Activated CD4-positive, CD25-positive, alpha-beta regulatory T cell treated with anti-CD3 and anti-CD28 coated beads, Interleukin-2, amount 50 U/mL, for 16 hours (primary cell): ENCODE measurements at places on chromosomes 7 and 10.

GRCh38 chr7:81187753-81188152, 268.9 kb upstream of the SEMA3C start:
- no peak for DNase-seq

DNA sequence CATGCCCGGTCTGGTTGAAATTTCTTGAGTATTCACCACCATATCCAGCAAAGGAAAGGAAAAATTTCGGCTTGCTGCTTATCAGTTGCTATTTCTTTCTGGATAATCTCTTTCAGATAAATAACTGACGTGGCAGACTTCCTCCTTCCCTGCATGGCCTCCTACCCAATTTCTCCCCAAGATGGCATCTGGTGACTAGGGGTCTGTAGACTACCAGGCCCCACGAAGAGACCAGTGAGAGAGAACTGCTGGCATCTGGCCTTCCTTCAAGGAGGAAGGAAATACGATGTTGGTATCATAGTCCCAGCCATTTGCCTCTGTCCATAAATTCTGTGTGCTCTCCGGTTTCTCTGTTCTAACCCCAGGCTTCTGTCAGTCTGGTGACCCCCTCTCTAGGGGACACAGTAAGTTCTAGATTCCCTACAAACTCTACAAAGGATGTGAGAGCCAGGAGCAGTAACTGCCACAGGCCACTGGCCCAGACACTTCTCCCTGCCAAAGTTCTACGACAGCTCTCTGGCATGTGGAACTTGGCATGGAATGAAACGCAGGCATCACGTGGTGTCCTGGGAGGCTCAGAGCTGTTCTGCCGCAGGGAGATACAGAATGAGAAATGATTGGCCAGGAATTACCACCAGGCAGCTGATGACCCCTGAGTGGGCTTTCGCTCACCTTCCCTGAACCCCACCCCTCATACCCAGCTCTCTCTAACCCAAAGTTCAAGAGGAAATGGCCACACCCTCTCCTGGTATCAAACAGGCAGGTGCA, 30.0 kb upstream of the MSRB2 start:
- DNase-seq: no peak

DNA sequence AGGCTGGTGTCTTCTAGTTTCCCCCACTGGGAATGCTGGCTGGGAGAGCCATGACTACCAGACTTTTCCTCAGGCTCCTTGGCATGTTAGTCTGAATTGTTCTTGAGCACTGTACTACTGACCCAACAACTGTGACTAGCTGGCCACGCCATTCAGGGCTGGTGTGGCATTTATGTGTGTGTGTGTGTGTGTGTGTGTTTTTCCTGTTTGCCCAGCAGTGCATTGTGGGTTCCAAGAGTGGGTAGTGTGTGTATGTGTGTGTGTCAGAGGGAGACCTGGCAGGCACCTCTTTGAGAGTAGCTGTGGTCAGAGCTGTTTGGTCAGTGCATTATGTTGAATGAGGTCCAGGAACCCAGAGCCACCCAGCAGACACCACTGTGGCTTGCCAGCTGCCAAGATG, 9.2 kb downstream of the PCBD1 start:
- DNase-seq: no peak

GRCh38 chr7:121562259-121562658, 166.2 kb upstream of the FAM3C start:
- DNase-seq: no peak

DNA sequence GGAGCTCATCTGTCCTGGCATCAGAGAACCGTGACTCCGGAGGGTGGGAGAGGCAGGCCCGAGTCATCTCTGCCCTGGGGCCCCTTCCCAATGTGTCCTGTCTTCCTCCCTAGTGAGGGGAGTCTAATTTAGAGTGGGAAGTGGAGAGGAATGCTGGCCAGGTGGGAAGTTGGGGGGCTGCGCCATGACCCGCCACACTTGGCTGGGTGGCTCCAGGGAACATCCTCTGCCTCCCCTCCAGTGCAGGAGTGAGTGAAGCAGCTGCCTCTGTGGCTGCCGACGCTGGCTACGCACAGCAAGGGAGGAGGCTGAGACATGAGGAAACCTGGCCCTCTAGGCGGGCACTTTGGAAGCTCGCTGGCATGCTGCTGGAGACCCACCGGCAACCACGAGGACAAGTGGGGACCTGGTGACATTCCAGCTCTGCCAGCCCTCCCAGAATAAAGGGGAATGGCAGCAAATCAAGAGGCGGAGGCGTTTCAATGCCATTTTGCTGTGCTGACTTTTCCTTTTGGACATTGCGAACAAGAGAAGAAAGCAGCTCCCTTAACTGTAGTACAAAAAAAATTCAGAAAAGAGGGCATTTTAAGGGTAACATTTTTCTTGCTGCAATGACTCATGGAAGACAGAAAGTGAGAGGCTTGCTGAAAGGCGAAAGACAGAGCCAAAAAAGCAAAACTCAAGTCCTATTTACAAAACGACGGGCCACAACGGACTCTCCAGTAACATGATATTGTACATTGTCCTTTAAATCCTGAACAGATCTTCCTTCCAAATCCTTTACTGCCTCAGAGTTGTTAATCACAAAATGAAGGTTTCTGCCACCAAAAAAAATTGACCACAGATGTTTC, 121.2 kb upstream of the PITRM1 start:
- DNase-seq: no peak

GRCh38 chr10:76115471-76116155, 684.2 kb downstream of the LRMDA start:
- no peak for DNase-seq

- DNase-seq: no peak
Observed at GRCh38 chr7:90579181-90579688, 16.9 kb upstream of the CDK14 start.

DNA sequence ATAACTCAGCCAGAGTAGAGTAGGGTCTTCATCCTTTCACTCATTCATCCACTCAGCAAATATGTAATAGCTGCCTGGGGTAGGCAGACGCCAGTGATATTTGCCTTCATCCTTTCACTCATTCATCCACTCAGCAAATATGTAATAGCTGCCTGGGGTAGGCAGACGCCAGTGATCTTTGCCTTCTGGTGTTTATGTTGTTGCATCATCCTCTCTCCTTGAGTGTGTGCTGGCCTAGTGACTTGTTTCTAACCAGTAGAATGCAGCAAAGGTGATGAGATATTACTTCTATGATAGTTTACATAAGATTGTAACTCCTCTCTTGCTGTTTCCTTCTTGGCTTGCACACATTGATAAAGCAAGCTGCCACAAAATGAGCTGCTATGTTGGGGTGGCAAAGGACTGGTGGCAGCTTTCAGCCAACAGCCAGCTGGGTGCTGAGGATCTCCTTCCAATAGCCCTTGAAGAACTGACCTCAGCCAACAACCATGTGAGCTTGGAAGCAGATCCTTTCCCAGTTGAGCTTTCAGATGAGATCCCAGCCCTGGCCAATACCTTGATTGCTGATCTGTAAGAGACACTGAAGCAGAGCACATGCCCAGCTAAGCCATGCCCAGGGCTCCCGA, 23.2 kb upstream of the MTPN start:
- DNase-seq: no peak

DNA sequence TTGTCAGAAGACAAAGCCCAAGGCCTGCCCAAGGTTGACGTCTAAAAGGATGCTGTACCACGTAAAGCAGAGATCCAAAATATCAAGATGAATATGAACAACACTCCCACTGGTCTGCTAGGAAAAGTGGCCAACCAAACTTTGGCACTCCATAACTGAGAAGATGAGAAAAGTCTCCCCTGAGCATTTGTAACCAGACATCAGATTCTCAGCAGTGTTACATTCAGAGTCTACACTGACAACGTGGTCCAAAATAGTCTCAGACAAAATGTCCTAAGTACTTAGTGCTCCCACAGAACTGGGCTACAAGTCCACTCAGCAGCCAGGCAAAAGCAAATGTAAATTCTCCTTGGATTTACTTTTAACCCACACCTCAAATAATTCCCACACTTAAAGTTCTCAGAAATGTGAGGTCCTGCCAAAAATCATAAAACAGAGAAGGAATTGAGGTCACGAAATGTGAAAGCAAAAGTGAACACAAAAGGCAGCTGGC, 185.1 kb upstream of the NOBOX start:
- no peak for DNase-seq

DNA sequence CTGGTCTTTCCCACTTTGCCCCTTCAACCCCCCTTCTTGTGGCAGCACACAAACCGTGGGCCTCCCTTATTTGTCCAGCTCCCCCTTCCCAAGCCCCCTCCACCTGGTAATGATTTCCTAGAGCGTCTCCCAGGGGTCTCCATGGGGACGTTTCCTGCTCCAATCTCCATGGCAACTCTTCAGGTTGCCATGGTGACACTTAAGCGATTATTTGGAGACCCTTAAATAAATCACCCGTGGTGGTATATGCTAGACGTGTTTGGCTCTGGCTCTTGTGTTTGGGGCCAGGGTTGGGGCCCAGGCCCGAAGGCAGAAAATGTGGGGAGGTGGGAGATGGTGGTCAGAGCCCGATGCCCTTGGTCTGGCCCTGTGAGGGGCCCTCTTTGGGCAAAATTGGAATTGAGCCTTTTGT, 41.1 kb upstream of the DLG5 start:
- DNase-seq: no peak

DNA sequence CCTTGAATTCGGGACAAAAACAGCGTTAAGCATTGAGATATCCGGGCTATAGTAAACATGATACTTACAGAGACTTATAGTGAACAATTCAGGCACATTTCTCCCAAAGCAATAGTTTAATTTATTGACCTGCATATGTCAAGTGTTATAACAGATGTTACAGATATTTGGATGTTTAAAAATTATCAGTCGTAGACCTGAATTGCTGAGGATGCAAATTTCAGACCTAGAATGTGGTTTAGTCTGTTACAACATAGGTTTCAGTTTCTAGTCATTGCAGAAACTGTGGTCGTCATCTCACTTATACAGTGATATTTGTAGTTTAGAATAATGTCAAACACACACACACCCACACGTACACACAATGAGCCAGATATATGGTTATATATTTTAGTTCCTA, 85.2 kb downstream of the VTI1A start:
- no peak for DNase-seq

DNA sequence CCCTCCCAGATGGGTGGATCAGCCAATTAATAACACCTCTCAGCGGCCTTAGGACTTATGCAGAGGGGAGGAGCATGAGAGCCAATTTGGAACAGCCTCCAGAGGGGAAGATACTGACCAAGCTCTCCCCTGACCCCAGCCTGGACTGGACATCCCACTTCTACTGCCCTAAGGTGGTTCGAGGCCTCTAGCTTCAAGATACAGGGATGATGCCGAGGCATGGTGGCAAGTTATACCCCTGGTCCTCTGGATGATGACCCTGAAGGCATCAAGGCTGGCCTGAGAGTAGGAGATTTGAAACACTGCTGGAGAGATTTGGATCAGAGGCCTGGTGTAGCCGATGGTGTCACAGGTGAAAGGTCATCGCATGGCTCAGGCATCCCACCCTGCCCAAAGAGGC, 3.2 kb downstream of the CDH23 start:
- no peak for DNase-seq

DNA sequence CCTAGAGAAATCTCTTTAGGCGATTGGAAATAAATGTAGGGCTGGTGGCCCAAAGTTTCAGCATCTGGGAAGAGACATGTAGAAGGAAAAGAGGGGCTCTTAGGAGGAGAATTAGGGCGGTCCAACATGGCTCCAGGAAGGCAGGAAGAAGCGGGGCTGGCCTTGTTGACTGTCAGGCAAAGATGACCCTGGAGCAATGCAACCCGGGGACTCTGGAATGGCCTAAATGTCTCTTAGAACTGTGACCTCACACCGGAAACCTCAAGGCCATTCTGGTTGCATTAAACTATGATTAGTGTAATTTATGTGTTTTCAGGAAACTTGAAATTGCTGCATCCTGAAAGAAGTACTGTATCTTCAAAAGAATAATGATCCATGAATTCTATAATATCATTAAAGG, 66.8 kb downstream of the NRP1 start:
- DNase-seq: no peak

GRCh38 chr7:98870121-98870651, 372 bp upstream of the TMEM130 start:
- DNase-seq: no peak

- no peak for DNase-seq
Observed at GRCh38 chr10:44465401-44466115, 80.7 kb upstream of the CXCL12 start.

GRCh38 chr7:81285142-81285871, 366.5 kb upstream of the SEMA3C start:
- DNase-seq: no peak

DNA sequence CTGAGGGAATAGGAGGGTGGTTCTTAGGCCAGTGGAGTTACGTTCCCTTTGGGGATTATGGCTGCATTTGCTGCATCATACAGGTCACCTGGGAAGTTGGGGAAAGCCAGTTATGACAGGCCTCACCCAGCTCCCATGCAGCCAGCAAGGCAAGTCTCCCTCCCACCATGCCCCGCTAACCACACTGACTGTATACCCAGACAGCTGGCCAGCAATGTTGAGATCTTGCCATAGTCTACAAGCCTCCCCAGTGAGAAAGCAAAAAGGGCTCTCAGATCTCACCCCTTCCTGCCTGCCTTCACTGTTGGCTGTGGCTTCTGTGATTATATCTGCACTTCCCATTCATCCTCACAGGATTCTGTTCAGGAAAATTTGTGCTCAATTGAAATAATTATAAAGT, 133.3 kb upstream of the HGF start:
- no peak for DNase-seq

GRCh38 chr10:89343089-89343767, 15.4 kb downstream of the IFIT3 start:
- no peak for DNase-seq

GRCh38 chr10:32771217-32771616, 186.8 kb downstream of the ITGB1 start:
- no peak for DNase-seq

DNA sequence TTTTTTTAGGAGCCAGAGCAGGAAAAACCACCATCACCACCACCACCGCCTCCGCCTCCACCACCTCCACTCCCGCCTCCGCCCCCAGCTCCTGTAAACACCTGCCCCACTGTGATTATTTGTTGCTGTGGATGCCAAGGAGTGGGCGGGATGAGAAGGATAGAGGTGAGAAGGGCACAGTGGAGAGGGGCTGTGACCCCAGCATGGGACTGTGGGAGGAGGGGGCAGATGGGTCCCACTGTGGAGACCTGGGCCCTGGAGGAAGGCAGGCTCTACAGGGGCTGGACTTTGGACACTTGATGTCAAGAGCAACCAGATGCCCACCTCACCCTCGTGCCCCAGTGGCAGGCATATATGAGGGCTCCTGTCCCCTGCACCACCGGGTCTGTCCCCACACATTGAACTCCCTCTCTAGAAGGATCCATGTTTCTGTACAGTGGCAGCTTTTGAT, 24.7 kb downstream of the ANTXRL start:
- no peak for DNase-seq
